Stimulated activated CD4-positive, alpha-beta T cell treated with anti-CD3 and anti-CD28 coated beads, Interleukin-4, amount 100 ng/mL, for 1 hour (primary cell): ENCODE measurements at places on chromosomes 1 and 21.

DNA sequence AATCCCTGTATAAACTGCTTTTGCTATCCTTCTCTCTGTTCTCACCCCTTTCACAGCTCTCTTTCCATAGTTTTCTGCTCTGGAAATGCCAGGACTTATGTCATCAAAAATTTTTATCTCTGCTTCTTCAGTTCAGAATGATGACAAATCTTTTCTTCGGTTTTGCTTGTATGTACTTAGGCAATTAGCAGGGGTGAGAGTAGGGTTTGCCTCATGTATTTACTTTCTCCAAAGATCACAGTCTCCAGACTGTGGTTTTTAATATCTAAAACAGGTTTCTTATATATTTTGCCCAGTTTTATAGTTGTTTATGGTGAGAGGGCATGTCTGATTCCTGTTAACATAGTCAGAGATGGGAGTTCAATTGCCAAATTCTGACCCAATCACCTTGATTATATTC, 235.4 kb upstream of the LYPLAL1 start:
- no peak for DNase-seq

DNA sequence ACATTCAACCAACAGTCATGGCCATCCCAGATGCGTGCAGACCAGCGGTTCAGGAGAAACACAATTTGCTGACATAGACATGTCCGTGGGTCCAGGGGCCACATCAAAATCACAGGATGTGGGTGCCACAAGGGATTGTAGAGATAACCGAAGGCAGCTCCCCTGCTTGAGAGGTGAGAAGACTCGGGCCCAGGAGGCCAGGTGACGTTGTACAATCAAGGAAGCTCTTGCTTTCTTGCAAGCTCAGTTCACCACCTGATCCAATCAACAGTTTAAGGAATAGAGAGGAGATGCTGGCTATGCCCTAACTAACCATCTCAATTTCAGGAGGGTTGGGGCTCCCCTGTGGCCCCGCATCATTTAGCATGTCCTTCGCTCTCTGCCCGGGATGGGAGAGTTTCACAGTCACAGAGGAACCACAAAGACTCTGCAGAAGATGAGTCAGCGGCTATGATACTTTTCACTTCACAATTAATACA, 19.5 kb downstream of the UBASH3A start:
- DNase-seq: no peak

GRCh38 chr1:37483785-37484184, 9.4 kb downstream of the ZC3H12A start:
- no peak for DNase-seq

DNA sequence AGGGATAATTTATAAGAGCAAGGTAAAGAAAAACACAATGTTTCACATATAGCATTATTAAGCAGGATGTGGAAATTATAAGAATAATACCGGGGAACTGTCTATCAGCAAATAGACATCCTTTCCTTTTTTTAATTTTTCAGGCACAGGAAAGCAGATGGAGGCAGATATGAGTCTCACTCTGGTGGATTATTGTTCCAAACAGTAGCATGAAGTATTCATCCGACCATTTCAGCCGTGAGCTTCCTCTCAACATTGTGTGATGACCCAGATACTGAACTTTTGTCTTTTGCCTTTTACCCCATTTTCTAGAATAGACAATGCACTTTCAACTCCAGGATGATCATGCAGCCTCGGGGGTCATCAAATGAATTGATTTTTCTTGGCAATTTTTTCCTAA, 599.8 kb downstream of the ADGRL2 start:
- no peak for DNase-seq

DNA sequence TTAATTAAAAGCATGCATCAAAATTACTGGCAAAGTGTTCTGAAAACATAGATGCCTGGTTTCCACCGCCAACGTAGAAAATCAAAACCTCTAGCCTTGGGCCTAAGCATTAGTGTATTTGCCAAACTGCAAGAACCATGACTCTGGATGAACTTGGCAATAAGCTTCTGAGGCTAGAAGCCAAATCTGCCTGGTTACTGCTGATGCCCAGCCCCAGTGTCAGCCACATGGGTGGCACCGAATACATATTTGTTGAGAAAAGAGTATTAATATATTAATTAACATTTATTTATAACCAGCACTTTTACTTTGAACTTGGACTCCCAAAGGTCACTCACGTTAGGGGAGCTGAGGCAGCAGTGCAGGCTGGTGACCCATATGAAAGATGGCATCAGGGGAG, 140.6 kb upstream of the HMGB4 start:
- DNase-seq: no peak

GRCh38 chr21:18161841-18162240, 82.8 kb upstream of the CHODL start:
- no peak for DNase-seq

GRCh38 chr1:92601044-92601443, 114.3 kb upstream of the GFI1 start:
- no peak for DNase-seq

- no peak for DNase-seq
Observed at GRCh38 chr21:34181431-34182039, 108.2 kb downstream of the MRPS6 start.

DNA sequence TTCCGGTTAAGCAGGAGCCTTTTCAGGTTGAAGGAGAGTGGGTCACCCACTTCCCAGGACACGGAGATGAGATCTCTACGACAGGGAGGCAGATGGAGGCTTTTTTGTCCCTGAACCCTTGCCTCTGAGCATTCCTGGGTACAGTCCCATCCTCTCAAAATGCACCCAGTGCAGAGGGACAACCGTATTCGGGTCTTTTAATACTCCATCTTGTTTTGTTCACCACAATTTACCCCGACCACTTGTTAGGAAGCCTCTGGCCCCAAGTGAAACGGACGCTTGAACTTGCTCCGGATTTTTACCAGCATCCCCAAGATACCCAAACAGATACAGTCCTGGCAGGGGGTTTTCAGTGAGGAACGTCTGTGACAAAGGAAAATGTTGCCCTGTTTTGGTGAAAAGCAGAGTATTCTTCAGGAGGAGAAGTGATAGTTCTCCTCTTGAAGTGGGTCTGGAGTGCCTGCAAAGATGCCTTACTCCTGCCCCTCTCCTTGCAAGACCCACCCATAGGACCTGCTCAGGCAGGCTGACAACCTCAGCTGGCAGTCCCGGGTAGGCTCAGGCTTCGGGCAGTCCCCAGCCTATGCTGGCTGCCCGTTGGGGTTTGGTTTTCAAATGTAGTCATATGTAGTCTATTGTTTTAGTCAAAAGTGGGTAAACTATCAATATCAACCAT, 669 bp upstream of the ARL8A start:
- no peak for DNase-seq

DNA sequence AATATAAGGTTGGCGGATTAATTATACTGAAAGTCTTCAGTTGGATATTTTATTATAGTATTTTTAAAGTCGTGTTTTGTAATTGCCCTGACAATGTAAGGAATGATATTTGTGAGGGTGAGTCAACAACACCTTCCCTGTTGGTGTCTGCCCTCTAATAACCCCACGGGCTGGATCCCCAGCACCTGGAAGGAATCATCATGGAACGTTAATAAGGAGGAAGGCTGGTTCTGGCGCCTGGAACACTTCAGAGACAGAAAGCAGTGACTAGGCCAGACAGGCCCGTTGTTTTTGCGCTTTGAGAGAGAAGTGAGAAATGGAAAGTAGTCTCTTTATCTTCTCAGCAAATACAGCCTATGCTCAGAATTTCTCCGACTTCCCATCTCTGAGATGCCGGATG, 31.6 kb downstream of the TEX35 start:
- no peak for DNase-seq

DNA sequence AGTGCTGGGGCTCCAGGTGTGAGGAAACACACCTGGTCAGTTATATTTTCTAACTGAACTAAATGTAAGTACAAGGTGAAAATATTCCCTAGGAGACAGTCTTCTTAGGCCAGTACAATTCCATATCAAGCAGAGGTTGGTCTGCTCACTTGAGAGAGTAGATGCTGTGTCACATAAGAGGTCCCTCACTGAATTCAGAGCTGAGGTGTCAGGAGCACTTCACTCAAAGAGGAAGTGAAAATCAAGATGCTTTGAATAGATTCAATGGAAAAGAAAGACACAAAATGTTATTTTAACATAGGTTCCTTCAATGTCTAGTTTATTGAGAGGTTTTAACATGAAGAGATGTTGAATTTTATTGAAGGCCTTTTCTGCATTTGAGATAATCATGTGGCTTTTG, 4.3 kb upstream of the FCRL3 start:
- DNase-seq: no peak

DNA sequence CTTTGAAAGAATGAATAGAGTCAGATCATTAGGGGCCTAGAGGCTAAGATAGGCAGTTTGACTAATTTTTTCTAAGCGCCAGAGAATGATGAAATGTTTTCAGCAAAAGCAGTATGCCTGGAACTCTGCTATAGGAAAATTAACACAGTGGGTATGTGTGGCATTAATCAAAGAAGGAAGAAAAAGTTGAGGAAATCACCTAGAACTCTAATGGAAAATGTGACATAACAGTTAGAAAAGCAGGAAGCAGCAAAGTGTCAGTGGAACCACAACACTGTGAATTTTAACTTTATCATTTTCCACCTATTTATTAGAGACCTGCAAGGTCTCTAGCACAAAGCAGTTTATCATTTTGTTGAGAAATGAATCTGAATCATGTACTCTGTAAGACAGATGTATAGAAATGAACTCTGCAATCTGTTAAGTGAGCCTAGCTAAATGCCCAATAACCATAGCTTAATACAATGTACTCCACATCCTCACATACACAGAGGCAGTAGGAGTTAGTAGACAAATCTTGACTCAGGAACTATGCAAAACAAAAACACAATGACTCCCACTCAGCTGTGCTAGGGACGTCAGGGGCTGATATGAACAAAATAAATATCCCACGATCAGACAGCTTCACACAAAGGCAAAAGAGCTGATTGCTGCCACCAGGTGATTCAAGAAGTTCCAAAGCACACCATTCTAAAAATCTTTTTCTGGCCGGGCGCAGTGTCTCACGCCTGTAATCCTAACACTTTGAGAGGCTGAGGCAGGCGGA, 500.7 kb upstream of the NFIA start:
- DNase-seq: no peak

- no peak for DNase-seq
Observed at GRCh38 chr1:204350857-204351573, 8.7 kb downstream of the PLEKHA6 start.

DNA sequence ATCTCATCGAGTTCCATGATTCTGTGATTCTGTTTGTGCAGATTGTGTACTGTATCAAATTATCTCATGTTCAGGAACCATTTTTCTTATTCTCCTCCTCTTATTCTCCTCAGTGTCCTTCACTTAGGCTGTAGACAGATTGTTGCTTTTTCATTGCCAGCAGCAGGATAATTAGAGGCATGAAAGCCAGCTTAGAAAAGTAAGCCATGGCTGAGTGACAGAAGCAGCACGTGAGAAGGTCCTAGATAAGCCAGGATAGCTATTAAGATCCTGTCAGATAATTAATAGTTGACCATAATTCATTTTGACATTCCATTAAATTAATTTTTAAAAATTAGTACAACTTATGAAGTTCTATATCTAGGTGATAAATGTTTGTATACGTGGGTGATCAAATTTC, 60.8 kb upstream of the PRKACB start:
- DNase-seq: no peak

DNA sequence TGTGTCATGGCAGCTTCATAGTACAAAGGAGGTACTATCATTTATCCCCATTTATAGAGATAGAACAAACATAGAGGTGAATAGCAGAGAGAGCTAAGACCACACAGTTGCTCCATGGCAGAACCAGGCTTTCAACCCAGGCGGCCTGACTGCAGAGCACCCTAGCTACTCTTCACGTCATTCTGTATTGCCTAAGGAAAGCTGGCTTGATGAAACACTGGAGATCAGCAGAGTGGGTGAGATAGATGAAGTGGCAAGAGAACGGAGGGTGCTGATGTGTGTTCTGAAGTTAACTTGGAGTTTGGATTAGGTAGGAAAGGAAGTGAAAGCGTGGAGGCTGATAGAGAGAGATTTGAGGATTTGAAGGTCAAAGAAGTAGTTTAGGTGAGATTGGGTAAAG, 47.9 kb upstream of the RWDD3 start:
- no peak for DNase-seq

DNA sequence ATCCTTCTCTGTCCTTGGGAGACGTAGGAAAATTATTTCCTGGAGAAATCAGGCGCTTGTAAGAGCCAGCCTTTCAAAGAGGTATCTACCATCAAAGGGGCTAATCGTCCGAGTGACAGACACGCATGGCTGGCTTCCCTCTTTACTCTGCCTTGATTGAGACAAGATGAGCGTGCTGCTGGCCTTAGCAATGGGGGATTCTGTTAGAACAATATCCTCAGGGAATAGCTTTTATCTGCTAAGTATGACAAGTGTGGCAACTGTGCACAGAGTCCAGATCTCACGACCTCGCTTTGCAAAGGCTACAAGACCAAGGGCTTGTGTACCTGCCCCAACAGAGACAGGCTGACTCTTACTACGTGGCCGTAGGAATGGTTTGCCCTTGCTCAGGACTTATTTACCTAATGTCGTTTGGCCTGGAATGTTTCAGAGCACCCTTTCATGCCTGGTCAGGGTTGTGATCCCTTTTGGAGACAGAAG, 417.1 kb downstream of the KIF26B start:
- no peak for DNase-seq

DNA sequence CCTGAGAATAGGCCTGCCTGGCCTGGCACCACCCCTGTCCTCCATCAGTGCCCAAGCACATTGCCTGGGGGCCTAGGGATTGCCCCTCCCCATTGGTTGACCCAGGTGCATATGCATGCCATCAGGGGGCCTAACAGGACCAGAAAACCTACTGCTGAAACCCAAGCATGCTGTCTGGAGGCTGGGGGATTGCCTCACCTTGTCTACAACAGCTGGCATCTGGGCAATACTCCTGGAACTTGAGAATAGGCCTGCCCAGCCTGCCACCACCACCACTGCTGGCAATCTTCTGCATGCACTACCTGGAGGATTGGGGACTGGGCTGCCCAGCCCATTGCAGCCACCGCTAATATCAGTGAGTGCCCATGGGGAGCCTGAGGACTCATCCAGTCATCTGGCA, 56.1 kb upstream of the BCL10 start:
- no peak for DNase-seq

DNA sequence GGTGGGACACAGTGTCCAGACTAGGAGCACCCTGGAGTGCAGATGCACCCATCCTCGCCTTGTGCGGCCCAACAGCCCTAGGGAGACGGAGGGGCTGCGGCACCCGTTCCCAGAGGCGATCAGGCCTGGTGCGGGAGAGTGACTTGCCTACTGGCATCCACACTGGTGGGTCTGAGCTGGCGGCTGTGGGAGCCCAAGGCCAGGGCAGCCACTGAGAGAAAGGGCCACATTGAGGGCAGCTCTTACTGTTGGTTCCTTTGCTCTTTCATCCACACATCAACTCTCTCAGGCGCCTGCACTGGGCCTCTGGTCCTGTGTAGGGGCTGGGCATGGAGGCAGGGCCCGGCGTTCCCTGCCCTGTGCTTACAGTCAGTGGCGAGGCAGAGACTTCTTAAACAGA, 8.6 kb downstream of the PODN start:
- DNase-seq: no peak

- DNase-seq: no peak
Observed at GRCh38 chr1:111621050-111621449, 1.5 kb downstream of the RAP1A start.
